Camera-type eye (tissue), 1 donor: ENCODE measurements at places on chromosomes 4 and X. TPM values are rescaled to one million over a fixed set of nuclear protein-coding genes. Genes with fewer than 3 reads are reported as not detected.

Gene CTAG2
- total RNA-seq: not detected

Gene ZNF141
- 77.2 TPM for total RNA-seq

Gene SMIM31
- 0.11 TPM for total RNA-seq

Gene ADAMTS3
- total RNA-seq: 11.3 TPM

Gene RAB39B
- total RNA-seq: 12.3 TPM

Gene BTK
- total RNA-seq: 3.1 TPM

Gene NUP62CL
- 6.1 TPM for total RNA-seq

Gene PLA2G12A
- total RNA-seq: 36.8 TPM

Gene SLC49A3
- 3.5 TPM for total RNA-seq

Gene HSFX4
- not detected for total RNA-seq

Gene ANOS1
- total RNA-seq: 49.4 TPM

Gene HS3ST1
- 2.3 TPM for total RNA-seq

Gene SPANXA2
- total RNA-seq: not detected

Gene GAB3
- 4.3 TPM for total RNA-seq

Gene BBS12
- total RNA-seq: 13.9 TPM

Gene IDH3G
- 54.5 TPM for total RNA-seq

Gene ART3
- 9.7 TPM for total RNA-seq

Gene MAGEA12
- not detected for total RNA-seq

Gene EBP
- total RNA-seq: 21.9 TPM

Gene UGT2B17
- total RNA-seq: not detected

Gene RS1
- total RNA-seq: 39.0 TPM

Gene SLC34A2
- 25.5 TPM for total RNA-seq

Gene GYG2
- 10.5 TPM for total RNA-seq

Gene SOX3
- 2.1 TPM for total RNA-seq

Gene LANCL3
- total RNA-seq: 2.5 TPM

Gene RPL39
- 2,126 TPM for total RNA-seq

Gene SHROOM2
- total RNA-seq: 23.6 TPM
